ENCODE measurements at places on chromosomes 5 and 9.
A peak's percentile ranks its signal among the peaks of the same experiment; 100 is the strongest.

DNA sequence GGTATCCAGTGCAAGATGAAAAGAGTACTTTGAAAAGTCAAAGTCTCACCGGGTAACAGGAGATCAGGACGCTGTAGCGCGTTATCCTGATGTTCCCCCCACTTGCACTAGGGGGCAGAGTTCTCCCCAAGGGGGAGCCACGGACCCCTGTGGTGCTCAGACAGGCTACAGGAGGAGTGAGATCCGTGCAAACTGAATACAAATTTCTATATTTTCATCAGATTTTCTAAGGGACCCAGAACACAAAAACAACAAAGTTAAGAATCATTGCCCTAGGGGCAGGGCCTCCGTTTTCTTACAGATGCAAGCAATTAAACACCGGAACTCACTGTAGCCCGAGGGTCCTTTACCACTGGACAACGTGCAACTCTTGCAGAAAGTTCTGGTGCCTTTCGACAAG lies 2.0 kb downstream of the MYO10 start:
- DNase-seq: peak; percentile 81

GRCh38 chr5:1736889-1737711 lies 62.5 kb downstream of the MRPL36 start:
- no peak for DNase-seq

DNA sequence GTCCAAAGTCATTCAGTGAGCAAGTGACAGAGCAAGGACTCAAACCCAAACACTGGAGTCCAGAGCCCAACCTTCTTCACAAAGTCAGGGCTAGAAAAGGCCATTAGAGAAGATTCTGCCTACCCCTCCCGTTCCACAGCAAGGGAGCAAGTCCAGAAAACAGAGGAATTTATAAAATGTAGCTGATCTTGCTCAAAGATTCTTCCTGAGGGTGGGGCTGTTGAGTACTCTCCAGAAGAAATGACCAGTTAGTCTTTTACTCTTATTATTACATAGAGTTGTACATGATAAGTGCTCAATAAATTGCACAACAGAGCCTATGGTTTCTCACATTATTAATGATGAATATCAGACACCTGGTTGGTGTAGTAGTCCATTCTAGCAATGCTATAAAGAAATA lies 39.3 kb upstream of the HMHB1 start:
- no peak for DNase-seq

GRCh38 chr9:13213337-13213736 lies 66.2 kb downstream of the MPDZ start:
- DNase-seq: peak; percentile 4

DNA sequence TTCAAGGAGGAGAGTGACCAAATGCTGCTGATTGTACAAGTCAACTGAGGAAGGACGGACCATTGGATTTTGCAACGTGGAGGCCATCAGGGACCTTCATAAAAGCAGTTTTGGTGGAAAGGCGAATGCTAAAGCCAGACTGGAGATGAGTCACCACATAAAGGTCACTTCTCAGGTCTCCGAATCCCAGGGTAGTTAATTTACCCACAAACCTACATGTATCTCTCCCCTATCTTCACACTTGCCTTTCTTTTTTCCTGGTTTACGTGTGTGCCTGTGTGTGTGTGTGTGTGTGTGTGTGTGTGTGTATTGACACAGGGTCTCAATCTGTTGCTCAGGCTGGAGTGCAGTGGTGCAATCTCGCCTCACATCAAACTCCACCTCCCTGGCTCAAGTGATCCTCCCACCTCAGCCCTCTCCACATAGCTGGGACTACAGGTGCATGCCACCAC lies 4.6 kb upstream of the CTNNA1 start:
- no peak for DNase-seq

- DNase-seq: no peak
Observed at GRCh38 chr9:19480345-19480744, 71.5 kb downstream of the ACER2 start.

GRCh38 chr5:169429044-169429443 lies 128.1 kb upstream of the SLIT3 start:
- DNase-seq: no peak

GRCh38 chr9:90097237-90097636 lies 492.4 kb downstream of the GADD45G start:
- no peak for DNase-seq

- no peak for DNase-seq
Observed at GRCh38 chr9:32707326-32707725, 71.9 kb upstream of the TAF1L start.

DNA sequence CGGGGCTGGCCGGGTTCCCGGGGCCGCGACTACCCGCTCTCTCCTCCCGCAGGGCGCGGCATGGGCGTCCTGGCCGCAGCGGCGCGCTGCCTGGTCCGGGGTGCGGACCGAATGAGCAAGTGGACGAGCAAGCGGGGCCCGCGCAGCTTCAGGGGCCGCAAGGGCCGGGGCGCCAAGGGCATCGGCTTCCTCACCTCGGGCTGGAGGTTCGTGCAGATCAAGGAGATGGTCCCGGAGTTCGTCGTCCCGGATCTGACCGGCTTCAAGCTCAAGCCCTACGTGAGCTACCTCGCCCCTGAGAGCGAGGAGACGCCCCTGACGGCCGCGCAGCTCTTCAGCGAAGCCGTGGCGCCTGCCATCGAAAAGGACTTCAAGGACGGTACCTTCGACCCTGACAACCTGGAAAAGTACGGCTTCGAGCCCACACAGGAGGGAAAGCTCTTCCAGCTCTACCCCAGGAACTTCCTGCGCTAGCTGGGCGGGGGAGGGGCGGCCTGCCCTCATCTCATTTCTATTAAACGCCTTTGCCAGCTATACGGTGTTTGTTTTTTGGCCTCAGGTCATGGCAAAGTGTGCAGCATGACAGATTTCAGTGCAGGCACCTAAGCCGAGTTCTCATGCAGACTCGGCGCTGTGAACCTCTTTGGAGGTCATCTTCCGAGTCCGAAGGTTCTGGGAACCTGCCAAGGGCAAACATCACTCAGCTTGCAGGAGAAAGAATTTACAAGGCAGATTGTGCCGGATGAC lies 516 bp downstream of the MRPL41 start:
- no peak for DNase-seq

- no peak for DNase-seq
Observed at GRCh38 chr5:55140908-55141665, 18.9 kb upstream of the GPX8 start.

DNA sequence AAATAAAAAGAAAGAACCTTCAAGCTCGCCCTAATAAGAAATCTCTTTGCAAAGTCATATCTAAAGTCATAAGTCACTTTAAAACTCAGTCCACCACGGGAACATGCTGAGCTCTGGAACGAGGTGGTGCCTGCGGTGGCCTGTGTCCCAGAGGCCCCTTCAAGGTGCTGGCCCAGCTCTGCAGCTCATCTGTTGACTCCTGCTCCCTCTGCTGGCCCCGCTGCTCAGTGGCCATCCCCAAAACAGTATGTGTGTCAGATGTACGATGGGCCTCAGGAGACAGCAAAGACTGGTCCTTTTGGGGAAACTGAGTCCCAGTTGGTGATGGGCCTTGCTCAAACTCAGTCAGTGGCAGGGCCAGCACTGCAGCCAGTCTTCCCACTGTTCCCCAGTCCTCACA lies 22.8 kb upstream of the FOXB2 start:
- no peak for DNase-seq

- no peak for DNase-seq
Observed at GRCh38 chr9:110588296-110588695, 8.8 kb upstream of the SVEP1 start.

- no peak for DNase-seq
Observed at GRCh38 chr9:137375321-137376058, 47.5 kb downstream of the EXD3 start.

- no peak for DNase-seq
Observed at GRCh38 chr5:164256351-164256750, 750.9 kb downstream of the MAT2B start.

- no peak for DNase-seq
Observed at GRCh38 chr9:37936965-37937364, 33.0 kb upstream of the SLC25A51 start.

All from Caki2 (cell line).